Stimulated activated CD4-positive, alpha-beta T cell treated with anti-CD3 and anti-CD28 coated beads, Interleukin-12 subunit alpha, Interleukin-12 subunit beta, amount 100 ng/mL, for 24 hours (primary cell): ENCODE measurements at places on chromosomes 7 and 10.

- DNase-seq = no peak
Observed at GRCh38 chr7:45514944-45515343, 59.2 kb upstream of the ADCY1 start.

DNA sequence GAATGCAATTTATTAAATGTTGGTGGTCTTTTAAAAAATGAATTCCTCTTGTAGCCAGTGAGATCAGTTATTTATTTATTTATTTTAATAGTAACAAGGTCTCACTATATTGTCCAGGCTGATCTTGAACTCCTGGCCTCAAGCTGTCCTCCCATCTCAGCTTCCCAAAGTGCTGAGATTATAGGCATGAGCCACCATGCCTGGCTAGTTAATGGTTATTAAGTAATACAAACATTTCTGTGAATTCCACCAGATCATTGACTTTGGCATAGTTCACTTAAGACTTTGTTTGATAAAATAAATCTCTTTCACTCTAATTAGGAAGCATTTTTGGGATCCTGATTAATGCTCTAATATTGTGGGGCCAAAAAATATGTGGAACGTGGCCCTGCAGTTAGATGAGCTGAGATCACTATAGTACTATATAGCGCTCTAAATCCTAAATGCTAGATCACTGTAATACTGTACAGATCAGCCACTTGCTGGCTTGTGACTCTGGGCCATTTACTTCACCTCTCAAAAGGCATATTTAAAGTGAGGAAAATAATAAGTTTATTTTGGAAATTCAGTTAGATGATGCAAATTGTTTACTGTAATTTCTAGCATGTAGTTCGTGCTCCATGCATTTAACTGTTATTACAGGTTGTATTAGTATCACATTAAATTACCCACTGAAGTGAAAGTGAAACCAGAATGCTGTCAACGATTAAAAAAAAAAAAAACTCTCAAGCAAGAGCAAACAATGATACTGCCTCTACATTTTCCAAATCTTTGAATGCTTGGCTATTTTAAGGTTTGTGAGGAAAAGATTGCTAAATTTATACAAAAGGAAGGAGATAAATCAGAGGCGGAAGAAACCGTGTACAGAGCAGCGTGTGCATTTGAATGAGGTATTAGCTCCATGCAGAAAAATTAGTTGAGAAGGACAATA, 15.9 kb upstream of the FAS start:
- no peak for DNase-seq

DNA sequence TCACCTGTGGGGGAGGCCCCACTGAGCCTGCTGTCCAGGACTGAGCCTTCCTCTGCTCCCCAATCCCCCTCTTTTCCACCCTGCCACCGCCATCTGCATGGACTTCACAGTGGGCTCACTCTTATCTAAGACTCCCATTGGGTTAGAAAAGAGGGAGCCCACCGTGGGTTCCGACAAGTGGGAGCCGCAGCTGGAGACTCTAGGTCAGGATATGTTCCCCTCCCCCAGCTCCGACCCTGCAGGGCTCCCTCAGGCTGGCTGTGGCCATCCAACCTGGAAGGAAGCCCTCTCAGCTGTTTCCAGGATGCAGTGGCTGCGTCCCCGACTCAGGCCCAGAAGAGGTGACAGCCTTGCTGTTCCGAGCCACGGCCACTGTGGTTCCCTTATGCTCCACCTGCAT, 4.8 kb downstream of the WDR86 start:
- DNase-seq = no peak

DNA sequence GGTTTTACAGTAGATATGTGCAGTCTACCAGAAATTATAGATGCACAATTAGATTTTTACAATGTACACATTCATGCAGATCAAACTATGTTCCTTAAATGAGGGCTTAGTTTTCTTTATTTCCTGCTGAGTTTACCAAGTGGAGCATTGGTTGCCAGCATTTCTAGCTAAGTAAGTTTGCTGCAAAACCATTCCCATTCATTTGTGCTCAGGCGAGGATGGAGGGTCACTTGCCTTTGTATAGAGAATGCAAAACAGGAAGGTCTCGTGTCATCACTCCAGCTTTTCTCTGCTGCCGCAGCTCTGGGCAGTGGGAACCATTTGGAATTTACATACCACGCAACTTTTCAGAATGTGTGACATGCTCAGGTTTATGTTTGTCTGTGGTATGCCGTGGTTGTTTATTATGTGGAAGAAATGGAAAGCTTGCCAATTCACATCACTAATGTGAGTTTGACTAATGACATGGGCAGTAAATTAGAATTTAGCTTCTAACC, 198.6 kb downstream of the TRIL start:
- DNase-seq = no peak

- no peak for DNase-seq
Observed at GRCh38 chr10:93826355-93826754, 67.4 kb upstream of the SLC35G1 start.
